ENCODE measurements at places on chromosomes 5 and 9.

- DNase-seq: no peak
Measured at GRCh38 chr5:56099346-56099745, 104.6 kb upstream of the IL6ST start.

DNA sequence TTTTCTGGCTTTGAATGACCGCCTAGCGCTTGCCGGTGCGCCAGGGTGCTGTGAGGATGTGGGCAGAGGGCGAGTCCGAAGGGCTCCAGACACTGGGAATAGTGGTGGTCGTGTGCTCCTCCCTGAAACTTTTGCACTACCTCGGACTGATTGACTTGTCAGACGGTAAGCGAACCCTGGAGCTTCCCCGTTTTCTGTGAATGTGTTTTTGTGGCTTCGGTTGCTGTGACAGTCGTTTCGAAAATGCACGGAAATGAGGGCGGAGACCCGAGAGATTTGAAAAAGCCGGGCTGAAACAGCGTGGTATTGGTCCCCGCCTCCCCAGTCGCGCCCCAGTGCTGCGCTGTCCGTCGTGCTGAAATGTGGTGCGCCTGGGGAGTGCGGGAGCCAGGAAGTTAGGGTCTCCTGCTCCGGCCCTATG, 102.5 kb upstream of the GABRP start:
- no peak for DNase-seq

DNA sequence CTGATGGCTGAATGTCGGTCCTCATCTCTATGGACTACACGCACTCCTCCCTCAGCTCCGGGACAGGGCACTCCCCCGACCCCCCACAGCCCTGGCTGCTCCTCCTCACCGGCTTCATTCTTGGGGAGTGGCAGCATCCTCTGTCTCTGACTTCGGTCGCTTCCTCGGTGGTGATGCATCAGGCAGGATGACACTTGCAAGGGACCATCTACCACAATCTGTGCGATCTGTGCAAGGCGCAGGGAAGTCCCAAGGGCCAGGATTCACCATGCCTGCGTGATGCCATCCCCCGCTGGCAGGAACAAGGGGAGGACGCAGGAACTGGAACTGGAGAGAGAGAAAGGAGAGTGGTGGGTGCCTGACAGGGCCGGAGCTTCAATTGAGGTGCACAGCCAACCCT, 2.2 kb upstream of the CACNA1B start:
- DNase-seq: no peak

GRCh38 chr5:100800562-100800961, 102.5 kb downstream of the ST8SIA4 start:
- DNase-seq: no peak

DNA sequence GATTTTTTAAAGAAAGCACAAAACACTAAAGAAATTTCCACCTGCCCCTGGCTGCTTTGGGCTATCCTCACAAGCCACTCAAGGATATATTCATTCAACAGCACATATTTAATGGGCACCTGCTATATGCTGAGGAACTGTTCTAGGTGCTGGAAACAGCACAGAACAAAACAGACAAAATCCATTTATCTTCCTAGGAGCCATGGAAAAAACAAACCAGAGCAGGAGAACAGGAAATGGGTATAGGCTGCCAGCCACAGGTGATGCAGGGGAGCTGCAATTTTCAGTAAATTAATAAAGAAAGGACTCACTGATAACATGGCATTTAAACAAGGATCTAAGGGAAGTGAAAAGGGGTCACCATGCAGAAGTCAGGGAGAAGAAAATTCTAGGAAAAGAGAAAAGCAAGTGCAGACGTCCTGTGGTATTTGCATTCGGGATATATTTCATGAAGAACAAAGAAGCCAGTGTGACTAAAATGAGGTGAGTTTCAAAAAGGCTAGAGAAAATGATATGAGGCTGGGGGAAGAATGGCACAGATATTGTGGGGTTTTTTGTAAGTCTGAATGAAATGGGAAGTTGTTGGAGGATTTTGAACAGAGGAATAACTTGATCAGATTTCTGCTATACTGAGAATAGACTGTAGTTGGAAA, 152.2 kb downstream of the ADAMTSL1 start:
- no peak for DNase-seq

GRCh38 chr9:127767410-127767809, 11.1 kb downstream of the SH2D3C start:
- DNase-seq: no peak

- no peak for DNase-seq
Measured at GRCh38 chr9:134970198-134970597, 52.5 kb upstream of the FCN1 start.

All from stimulated activated CD8-positive, alpha-beta memory T cell treated with anti-CD3 and anti-CD28 coated beads, Interleukin-15, amount 100 ng/mL, for 1 hour (primary cell).